ENCODE measurements at places on chromosomes 16 and 17. TPM values are rescaled to one million over a fixed set of nuclear protein-coding genes. Genes with fewer than 3 reads are reported as not detected.
A peak's percentile ranks its signal among the peaks of the same experiment; 100 is the strongest.

DNA sequence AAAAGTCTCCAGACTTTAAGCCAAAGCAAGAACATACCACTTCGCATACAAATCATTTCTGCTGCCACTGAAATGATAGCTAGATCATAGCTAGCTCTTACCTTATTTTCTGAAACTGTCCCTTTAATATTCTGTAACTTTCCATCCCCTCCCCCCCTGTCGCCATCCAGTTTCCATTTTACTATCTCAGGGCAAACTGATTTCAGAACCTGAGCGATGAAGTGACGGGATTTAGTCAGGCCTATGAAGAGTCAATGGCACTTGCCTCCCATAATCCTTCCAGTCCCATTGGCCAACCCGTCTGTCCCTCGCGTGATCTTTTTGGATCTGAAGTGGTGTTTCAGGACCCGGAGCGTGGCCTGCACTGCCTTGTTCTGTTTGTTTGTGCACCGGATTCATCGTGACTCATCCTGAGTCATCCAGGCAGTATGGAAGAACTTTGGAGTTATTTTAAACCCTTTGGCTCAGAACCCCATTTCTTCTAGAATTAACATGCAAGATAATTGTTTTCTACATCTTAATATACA, 199.8 kb upstream of the CHMP6 start:
- DNase-seq: peak; percentile 97

DNA sequence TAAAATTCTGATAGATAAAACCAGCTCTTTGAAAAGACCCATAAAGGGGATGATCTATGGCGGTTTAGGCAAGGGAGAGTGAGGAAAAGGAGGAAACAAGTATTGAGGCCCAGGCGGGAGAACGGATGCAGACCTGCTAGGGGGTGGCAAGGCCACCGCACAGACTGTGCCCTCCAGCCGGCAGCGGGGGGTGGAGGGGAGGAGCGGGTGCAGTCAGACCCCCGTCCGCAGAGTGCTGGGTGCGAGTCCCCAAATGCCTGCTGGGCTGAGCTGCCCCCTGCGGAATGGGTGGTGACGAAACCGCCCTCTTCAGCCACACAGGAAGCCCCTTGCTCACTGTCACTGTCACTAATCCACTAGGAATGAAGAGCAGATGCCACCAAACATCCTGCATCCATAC, 46.0 kb downstream of the LMF1 start:
- DNase-seq: no peak

- no peak for DNase-seq
Measured at GRCh38 chr17:4586043-4586442, 1.7 kb downstream of the SMTNL2 start.

DNA sequence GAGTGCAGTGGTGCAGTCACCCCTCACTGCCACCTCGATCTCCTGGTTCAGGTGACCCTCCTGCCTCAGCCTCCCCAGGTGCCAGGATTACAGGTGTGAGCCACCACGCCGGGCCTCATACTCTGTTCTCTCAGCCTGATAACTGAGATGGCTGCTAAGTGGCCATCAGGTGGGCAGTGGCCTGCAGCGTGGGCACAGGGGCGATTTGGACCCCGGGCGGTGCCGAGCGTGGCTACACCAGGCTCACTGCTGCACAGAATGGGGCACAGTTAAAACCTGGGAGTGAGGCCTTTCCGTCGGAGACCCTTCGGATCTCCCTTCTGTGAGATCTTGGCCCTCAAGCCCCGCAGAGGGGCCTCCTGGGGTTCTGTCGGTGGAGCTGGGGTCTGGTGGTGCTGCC, 11.5 kb downstream of the CACNA1H start:
- no peak for DNase-seq

PRAC2 gene
- not detected for polyA plus RNA-seq

MT4 gene
- not detected for polyA plus RNA-seq

ASB16 gene
- 0.22 TPM for polyA plus RNA-seq
